ENCODE measurements at places on chromosomes 6 and 20.

GRCh38 chr6:32886681-32887383 is 32.8 kb downstream of the PSMB9 start:
- no peak for DNase-seq

DNA sequence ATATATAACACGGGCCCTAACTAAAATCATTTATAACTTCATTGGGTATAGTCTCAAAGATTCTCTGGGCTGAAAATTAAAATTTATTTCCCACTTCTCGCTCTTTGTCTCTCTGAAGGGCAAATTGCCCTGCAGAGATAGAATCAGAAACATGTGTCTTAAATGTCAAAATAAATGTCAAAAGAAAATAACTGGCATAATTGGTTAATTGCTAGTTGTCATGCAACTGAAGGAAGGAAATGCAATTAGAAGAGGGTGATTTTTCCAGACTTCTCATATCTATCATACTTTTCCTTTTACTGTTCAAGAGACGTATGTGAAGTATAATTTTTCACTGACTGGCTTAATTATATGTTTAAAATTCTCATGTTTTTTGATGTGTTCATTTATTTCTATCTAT is 80.3 kb upstream of the HMGCLL1 start:
- DNase-seq: no peak

DNA sequence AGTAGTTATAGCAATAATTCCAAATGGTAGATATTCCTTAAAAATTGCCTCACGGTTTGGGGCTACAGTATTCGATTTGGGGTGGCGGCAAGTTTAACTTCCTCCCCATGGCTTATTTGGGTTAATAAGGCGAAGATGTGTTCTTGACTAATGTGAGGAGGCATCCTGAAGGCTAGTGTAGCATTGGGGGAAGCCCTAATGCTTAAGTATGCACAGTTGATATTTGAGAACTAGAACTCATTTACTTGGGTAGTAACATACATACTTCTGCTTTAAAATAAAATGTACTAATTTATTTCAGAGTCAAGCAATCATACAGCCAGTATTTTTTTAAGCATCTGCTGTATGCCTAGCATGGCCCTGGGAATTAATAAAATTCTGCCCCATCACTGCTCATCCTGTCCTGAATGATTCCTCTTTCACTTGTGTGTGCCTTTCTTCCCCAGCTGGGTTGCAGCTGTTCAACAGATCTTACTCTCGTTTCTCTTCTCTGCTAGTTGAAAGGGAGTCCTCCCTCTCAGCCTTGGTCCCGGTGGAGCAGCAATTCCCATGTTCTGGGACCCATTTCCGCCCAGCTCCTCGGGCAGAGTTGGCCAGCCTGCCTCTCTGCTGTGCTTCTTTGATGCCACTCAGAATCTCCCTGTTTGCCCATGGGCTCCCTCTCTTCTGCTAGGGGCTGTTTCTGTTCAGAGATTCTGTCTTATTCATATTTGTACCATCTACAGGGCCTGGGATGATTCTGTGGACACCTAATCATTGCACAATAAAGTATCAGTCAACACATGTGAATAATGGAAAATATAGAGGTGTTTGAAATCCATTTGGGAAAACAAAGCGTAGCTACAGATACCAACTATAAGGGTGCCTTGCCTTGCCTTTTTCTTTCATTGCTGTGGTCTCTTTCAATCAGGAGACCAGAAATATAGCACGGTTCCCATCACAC is 104.8 kb downstream of the ARID1B start:
- DNase-seq: no peak

DNA sequence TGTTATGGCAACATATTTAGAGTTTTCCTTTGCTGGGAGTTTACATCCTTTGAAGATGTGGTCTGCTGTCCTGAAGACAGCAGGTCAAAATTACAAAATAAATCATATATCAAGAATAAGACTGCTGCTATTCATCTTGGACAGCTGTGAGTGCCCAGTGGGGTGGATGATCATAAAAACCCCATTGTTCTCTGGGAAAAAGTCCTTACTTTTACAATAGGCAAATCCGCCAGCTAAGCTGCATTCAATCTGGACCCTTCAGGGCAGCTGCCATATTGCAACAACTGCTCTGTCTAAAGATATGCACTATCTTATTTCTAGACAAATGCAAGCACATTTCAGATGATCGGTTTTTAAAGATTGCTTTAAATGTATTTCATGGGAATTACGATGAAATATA is 19.4 kb downstream of the CASS4 start:
- DNase-seq: no peak

- DNase-seq: peak; percentile 23
Observed at GRCh38 chr20:9912858-9913434, 74.1 kb upstream of the PAK5 start.
